ENCODE measurements at places on chromosomes 12 and 14.
A peak's percentile ranks its signal among the peaks of the same experiment; 100 is the strongest.

GRCh38 chr14:22479776-22480464 is 109.1 kb downstream of the DAD1 start:
- DNase-seq: no peak

- DNase-seq: no peak
Observed at GRCh38 chr14:100128688-100129087, 30.8 kb downstream of the DEGS2 start.

- no peak for DNase-seq
Observed at GRCh38 chr12:12606781-12607589, 4.7 kb upstream of the CREBL2 start.

GRCh38 chr14:66485029-66485428 is 1.1 kb upstream of the CCDC196 start:
- DNase-seq: no peak

GRCh38 chr12:67792185-67792584 is 143.6 kb downstream of the DYRK2 start:
- DNase-seq: no peak

DNA sequence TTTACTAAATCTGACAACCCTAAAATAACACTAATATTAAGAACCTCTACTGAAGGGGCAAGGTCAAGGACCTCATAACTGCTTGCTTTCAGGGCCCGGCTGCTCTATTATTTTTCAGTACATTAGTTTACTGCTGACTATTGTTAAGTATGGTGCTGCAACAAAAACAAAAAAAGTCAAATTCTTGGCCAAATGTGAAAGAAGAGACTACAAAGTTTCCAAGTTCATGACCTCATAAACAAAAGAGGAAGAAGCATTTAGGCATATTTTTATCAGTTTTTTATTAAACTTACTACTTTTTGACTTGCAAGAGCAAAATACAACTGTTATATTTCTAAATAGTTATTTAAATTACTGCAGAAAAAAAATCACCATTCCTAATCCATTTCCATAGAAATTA is 109.8 kb upstream of the GPHB5 start:
- no peak for DNase-seq

GRCh38 chr14:26597589-26598080 is at the start of gene NOVA1:
TSS of gene NOVA1 (minus strand) at chr14:26598033. CDS start at chr14:26597436, 597 bp downstream.
- no peak for DNase-seq

- DNase-seq: no peak
Observed at GRCh38 chr12:15726027-15726877, 62.9 kb downstream of the EPS8 start.

DNA sequence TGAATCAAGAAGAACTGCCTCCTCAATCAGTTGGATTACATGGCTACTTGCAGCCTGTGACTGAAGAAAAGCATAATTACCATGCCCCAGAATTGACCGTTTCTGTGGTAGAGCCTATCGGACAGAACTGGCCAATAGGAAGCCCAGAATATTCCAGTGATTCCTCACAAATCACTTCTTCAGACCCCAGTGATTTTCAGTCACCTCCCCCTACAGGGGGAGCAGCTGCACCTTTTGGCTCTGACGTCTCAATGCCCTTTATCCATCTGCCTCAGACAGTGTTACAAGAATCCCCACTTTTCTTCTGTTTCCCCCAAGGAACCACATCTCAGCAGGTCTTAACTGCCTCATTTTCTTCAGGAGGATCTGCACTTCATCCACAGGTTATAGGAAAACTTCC is 80.8 kb downstream of the RAD52 start:
- no peak for DNase-seq

GRCh38 chr14:76924371-76925096 is 98.3 kb downstream of the LRRC74A start:
- peak; percentile 80 for DNase-seq

DNA sequence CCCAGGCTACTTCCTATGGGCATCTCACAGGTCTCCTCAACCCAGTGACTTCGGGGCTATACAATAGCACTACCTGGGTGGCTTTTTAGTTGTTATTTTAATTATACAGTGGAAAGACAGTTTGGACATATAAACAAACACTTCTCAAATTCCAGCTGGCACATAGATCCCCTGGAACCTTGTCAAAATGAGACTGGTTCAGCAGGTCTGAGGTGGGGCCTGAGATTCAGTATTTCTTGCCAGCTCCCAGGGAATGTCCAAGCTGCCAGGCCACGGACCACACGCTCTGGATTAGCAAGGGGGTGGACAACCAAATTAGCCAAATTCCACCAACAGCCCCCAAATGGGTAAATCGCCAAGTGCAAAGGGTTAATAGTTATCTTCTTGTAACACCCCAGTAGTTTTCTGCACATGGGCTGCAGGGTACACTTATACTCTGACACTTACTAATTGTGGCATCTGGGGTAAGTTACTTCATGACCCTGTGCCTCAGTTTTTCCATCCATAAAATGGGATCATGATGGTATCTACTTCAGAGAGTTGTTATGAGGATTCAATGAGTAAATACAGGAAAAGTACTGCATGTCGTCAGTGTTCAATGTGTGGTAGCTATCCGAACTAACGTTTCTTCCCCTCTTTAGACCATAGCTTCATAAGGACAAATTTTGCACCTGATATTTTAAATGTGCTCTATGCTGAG is 789.4 kb upstream of the TBX3 start:
- no peak for DNase-seq

GRCh38 chr14:53778263-53778662 is 178.4 kb downstream of the BMP4 start:
- no peak for DNase-seq

- DNase-seq: peak; percentile 88
Observed at GRCh38 chr14:39114073-39114838, at the start of gene GEMIN2. TSS of gene GEMIN2 (plus strand) at chr14:39114323. CDS start at chr14:39114339, 16 bp downstream.

DNA sequence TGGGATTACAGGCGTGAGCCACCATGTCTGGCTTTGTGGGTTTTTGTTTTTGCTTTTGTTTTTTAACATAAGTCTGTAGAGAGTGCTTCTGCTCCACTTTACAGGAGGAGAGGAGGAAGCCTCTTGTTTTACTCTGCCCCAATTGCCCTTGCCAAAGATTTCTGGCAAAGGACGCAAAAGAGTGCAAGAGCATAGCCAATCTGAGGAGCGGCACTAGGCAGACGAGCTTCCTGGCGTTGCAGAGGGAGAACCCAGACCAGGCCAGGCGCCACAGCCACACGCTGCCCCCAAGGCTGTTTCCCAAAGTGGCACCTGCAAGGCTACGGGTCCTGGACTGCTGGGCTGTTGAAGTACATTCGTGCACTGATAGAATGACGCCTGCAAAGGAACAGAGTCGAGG is 96.2 kb downstream of the BBS10 start:
- DNase-seq: no peak

DNA sequence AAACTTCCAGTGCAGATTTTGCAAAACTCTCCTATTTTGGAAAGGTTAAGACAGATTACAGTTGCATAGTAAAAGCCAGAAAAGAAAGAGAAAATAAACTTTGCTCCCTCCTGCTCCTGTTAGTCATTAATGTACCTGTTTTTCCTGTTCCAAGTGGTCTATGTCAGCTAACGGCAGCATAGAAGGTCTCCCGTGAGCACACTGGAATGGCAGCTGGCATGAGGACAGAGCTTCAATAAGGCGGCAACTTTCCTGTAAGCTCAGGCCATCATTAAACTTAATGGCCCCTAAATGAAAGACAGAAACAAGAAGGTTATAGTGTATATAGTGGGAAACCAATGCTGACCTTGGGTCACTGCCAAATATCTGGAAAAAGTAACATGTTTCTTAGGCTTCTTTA is 16.0 kb downstream of the EIF2B2 start:
- no peak for DNase-seq

- DNase-seq: no peak
Observed at GRCh38 chr14:97626088-97626487, 828.9 kb downstream of the VRK1 start.

GRCh38 chr12:50313256-50313931 is 30.1 kb upstream of the LIMA1 start:
- DNase-seq: no peak

GRCh38 chr12:110516995-110517394 is 14.9 kb downstream of the RAD9B start:
- DNase-seq: no peak

DNA sequence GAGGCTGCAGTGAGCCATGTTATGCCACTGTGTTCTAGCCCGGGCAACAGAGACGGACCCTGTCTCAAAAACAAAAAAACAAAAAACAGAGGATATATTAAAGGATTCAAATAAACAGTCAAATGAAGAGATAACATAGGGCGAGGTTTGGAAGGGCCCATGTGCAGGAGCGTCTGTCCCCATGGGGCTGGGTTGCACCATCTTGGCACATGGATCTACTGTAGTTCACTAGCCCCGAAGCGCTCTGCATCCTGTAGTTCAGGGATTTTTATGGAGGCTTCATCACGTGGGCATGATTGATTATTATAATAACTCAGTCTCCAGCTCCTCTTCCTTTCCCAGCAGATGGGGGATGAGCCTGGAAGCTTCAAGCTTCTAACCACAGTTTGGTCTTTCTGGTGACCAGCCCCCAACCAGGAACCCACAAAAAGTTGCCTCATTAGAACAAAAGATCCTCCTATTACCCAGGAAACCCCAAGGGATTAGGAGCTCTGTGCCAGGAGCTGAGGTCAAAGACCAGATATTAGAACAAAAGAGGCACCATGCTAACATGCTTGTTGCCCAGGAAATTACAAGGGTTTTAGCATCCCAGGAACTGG is 59.9 kb downstream of the HCAR2 start:
- no peak for DNase-seq

DNA sequence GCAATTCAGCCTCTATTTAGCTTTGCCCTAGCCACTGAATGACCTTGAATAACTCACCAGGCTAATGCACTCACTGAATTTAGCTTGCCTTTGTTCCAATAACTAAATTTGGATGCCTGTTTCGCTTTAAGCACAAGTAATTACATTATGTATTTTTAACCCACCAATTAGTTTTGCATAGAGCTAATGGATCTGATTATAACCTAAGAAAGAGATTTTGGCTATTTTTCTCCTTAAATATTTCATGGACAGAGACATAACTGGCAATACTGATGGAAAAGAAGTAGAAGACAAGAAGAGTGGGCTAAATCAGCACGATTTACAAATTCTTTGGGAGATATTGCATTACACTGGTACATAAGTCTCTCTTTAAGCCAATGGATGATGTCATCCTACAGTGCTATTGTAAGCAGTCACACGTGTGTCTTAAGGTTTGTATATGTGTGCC is 85.7 kb downstream of the AKAP6 start:
- no peak for DNase-seq

DNA sequence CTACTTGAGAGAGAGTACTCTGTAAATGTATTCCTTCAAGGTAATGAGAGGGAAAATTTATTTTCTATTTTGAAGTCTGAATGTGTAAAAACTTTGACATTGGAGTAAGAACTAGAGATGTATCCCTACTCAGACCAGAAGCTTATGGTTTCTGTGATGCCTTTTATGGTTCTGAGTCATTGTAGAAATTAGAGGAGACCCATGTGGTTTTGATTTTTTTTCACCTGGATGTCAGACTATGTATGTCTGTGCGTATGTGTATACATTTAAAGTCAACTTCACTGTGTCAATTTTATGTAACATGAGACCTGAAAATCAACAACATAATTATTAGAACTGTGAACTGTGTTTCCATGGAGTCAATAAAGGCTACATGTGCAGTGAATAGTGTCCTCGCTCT is 302.0 kb downstream of the TRHDE start:
- DNase-seq: no peak

GRCh38 chr12:52573743-52574142 is at the start of gene KRT74:
TSS of gene KRT74 (minus strand) at chr12:52573843. CDS start at chr12:52573777, 66 bp downstream.
- no peak for DNase-seq

GRCh38 chr12:127374447-127374846 is 892.5 kb upstream of the TMEM132C start:
- DNase-seq: no peak

GRCh38 chr12:94550964-94551363 is 91.3 kb upstream of the CEP83 start:
- DNase-seq: no peak

DNA sequence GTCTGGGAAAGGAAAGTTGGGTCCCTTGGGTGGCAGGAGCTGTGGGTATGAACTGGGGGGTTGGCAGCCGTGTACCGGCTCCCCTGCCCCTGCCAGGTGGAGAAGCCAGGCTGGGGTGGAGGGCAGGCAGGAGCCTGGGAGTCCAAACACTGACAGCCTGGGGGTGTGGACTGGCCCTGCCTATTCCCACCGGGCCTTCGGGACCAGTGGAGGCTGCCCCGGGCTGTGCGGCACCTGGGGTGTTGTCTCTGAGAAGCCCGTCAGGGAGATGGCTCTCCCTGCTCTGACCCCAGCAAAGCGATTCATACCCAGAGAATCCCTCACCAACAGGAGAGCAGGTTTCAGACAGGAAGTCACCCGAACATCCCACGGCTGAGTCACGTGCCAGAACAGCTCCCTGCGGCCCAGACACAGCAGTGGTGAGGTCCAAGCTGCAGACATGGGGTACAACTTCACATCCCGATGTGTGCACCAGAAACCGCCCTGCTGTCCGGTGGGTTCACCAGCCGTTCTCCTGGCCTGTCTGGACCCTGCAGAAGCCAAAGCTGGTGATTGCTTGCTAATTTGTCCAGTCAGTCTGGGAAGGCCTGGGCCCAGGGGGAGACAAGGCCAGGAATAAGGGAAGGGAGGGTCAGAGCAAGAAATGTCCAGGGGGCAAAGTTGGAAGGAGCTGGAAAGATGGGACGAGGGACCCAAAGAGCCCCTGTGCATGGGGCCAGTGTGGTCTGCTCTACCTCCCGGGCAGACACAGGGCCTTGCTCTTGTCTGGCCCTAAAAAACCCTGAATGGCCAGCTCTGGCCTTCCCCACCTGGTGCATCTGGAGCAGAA is 2.1 kb upstream of the GPR132 start:
- DNase-seq: no peak

GRCh38 chr14:104104076-104104901 is 18.8 kb downstream of the ASPG start:
- DNase-seq: no peak

GRCh38 chr12:52647601-52648000 is 4.4 kb downstream of the KRT2 start:
- DNase-seq: no peak

GRCh38 chr12:111037047-111037446 is 116.7 kb upstream of the MYL2 start:
- no peak for DNase-seq

All from NCI-H1436 treated with DMSO at 0.1 percent for 48 hours (cell line).